Caco-2 (cell line): ENCODE measurements at places on chromosomes 5 and 9.

DNA sequence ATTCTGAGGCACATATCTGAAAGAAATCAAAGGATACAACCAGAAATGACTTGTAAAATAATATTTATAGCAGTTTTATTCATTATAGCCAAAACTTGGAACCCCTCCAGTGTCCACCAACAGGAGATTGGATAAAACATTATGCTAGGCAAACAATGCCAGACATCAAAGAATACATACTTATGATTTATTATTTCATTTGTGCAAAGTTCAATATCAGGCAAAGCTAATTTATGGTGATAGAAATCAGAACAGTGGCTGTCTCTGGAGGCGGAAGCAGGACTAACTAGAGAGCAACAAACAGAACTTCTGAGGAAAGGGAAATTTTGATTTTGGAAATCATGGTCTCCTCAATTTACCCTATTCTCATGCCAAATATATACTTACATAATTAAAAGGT, 193.1 kb downstream of the ICE1 start:
- no peak for DNase-seq

DNA sequence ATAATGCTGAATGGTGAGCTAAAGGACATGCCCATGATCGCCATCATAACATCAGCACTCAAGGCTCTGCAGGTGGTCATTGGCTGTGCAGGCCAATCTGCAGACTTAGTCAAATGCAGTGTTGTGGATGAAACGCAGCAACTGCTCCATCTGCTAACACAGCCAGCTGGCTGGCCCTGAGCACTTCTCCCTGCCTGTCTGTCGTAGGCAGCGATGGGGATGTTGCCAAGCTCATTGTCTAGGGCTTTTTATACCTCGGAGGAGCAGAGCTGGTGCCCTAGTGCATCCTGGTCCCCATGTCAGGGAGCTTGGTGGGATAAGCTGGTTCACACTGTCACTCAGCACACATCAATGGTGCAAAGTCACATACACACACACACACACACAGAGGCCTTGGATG, 189.4 kb downstream of the TENT4A start:
- no peak for DNase-seq

DNA sequence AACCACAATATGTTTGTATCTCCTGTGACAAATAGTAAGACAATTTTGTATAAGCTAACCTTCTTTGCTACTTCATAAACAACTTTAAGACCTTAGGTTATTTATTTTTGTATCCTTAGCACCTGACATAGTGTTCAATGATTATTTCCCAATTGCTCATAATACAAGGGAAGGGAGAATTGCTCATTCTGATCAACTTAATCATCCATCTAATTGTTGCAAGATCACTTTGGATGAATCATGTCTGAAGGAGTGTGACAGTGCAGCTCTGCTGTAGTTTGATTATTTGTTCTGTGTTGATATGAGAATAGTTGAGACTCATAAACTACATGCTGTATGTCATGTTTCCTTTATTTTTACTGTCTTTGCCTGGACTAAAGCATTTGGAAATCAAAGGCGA, 721.3 kb upstream of the SEMA6A start:
- no peak for DNase-seq

DNA sequence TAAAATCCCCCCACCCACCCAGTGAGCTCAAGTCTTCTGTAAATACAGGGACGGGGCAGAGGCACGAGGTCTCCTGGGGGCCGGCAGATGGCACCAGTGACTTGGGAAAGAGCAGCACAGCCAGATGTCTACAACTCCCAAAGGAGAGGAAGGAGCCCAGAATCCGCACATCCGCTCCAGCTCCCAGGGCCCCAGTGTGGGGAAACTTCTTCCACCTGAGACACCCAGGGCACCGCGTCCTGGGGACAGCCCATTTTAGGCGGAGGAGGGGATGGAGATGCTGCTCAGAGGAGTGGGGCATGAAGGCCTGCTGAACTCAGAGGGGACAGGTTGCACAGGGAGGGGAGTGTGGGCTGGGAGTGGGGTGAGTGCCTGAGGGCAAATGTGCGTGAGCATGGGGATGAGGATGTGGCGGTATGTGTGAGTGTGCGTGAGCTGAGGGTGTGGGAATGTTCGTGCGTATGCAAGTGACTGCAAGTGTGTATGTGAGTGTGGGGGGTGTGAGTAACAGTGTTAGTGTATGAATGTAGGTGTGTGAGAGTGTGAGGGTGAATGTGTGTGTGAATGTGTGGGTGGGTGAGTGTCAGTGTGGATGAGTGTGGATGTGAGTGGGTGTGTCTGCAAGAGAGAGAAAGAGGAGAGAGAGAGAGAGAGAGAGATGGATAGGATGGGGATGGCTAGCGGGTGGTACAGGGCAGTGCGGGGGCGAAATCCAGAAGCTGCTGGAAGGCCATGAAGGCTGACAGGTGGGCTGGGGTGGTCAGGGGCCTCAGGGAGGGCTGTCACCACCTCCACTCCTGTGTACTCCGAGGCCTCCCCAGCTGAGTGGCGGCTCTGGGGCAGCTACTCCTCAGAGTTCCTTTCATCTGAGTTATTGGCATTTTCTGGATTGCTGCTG, 63.5 kb downstream of the DUSP1 start:
- peak; percentile 73 for DNase-seq

- DNase-seq = no peak
Observed at GRCh38 chr5:156375895-156376495, 49.0 kb downstream of the SGCD start.

- DNase-seq = no peak
Observed at GRCh38 chr5:61018062-61018461, 73.1 kb downstream of the NDUFAF2 start.

GRCh38 chr5:96172436-96172835, 210.8 kb upstream of the ELL2 start:
- DNase-seq = no peak

- no peak for DNase-seq
Observed at GRCh38 chr9:19631181-19631580, 157.7 kb downstream of the SLC24A2 start.

- DNase-seq = no peak
Observed at GRCh38 chr9:6049798-6050197, 34.4 kb upstream of the RANBP6 start.

DNA sequence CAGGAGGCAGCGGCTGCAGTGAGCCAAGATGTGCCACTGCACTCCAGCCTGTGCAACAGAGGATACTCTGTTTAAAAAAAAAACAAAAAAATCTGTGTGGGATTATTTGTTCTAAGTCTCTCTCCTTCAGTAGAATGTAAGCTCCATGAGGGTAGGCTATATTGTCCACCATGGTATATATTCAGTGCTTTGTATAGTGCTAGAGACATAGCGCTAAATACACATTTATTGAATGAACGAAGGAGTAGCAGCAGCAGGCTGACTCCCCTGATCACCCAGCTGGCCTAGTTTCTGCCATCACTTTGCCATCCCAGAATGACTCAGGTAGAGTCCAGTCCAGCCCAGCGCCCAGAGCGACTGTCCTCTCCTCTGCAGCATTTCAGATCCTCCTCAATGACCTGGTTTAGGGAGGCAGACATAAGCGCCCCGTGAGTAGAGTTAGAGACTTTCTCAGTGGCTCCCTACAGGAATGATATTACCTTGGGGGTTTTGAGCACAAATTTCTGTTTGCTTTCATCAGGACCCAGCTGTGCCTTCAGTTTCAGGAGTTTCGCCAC, 716 bp downstream of the HARS1 start:
- DNase-seq = no peak
